Kidney (tissue), 22 donors: ENCODE measurements at places on chromosomes 13 and 19. TPM values are rescaled to one million over a fixed set of nuclear protein-coding genes. Genes with fewer than 3 reads are reported as not detected.

DNA sequence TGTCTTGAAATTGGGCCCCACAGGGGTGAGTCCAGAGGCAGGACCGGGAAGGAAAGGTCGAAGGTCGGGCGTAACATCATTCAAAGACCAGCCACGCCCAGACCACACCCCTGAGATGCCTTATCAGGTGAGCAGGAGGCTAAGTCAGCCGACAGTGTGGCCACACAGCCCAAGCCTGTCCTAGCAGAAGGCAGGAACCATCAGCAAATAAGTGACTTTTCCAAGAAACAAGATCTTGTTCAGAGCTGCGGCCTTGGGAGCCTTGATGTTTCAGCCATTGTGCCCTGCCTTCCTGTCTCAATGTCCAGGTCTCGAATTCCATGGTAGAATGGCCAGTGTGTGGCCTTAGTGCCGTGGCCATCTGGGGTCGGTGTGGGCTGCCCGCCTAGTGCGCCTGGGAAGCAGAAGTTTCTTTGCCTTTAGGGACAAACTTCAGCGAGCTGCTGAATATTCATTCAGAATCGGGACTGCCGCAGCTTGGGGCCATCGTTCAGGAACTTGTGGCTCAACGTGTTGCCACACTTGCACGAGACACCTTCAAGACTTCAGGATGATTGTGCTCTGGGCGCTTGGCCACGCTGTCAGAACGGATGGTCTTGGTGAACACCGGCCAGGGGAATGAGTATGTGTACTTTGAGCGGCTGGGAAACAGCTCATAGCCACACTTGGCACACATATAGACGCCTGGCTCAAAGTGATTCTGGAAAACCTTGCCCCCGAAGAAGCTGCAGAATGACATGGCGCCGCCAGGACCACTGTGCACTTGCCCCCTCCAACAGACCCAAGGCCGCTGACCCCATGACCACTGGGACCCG, 6.1 kb upstream of the IFNL4 start:
- H3K4me3 ChIP-seq = no peak overlapping the region
- H3K27me3 ChIP-seq = no peaks in the 10 kb centered on the region
- no peaks in the 10 kb centered on the region for H3K36me3 ChIP-seq
- H3K27ac ChIP-seq = no peak overlapping the region
- H3K4me1 ChIP-seq = no peaks in the 10 kb centered on the region

- no peak overlapping the region for H3K4me3 ChIP-seq
- no peaks in the 10 kb centered on the region for H3K4me1 ChIP-seq
- no peaks in the 10 kb centered on the region for H3K27me3 ChIP-seq
- no peak for DNase-seq
- H3K36me3 ChIP-seq = peaks cover 11% of the 10 kb centered on the region
- no peak overlapping the region for H3K27ac ChIP-seq
Measured at GRCh38 chr19:40232949-40233810, 6.7 kb upstream of the CCNP start.

GRCh38 chr13:30697996-30698401, 37.3 kb upstream of the ALOX5AP start:
- DNase-seq = no peak
- H3K4me1 ChIP-seq = peaks cover 7% of the 10 kb centered on the region
- H3K27me3 ChIP-seq = no peaks in the 10 kb centered on the region
- H3K4me3 ChIP-seq = no peak overlapping the region

DNA sequence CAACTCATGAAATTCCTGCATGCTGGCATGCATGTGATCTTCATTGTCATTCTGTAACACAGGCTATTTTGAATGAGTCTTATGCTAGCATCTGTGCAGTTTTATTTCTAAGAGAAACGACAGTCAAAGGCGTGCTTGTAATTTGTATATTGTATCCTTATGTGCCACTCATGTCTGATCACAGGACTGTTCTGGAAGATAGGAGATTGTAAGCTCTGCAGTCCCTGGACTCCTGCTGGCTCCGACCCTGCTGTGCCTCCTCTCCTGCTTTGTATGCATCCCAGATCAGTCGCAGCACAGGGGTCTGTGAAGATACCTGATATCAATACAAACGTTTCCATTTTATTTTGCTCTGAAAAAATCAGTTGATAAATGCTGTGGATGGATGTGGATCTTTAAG, 653.1 kb downstream of the LIG4 start:
- no peaks in the 10 kb centered on the region for H3K36me3 ChIP-seq
- no peaks in the 10 kb centered on the region for H3K27me3 ChIP-seq
- H3K4me1 ChIP-seq = no peaks in the 10 kb centered on the region
- no peak overlapping the region for H3K27ac ChIP-seq

DNA sequence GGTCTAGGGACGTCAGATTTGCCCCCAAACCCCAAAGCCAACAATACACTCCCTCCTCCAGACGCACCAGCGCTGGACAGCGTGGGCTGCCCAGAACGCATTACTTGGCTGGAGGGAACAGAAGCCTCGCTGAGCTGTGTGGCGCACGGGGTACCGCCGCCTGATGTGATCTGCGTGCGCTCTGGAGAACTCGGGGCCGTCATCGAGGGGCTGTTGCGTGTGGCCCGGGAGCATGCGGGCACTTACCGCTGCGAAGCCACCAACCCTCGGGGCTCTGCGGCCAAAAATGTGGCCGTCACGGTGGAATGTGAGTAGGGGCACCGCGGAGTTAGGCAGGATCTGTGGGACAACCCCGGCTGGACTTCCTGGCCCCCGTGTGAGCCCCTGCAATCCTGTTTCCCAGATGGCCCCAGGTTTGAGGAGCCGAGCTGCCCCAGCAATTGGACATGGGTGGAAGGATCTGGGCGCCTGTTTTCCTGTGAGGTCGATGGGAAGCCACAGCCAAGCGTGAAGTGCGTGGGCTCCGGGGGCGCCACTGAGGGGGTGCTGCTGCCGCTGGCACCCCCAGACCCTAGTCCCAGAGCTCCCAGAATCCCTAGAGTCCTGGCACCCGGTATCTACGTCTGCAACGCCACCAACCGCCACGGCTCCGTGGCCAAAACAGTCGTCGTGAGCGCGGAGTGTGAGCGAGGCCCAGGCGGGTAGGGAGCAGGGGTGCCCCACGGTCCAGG, 4.0 kb downstream of the ICAM5 start:
- H3K36me3 ChIP-seq = no peaks in the 10 kb centered on the region
- no peak for DNase-seq
- peaks cover 3% of the 10 kb centered on the region for H3K4me1 ChIP-seq
- H3K27ac ChIP-seq = no peak overlapping the region
- H3K27me3 ChIP-seq = peaks cover 51% of the 10 kb centered on the region

- no peak overlapping the region for H3K27ac ChIP-seq
- DNase-seq = no peak
- H3K4me3 ChIP-seq = no peak overlapping the region
- H3K27me3 ChIP-seq = no peaks in the 10 kb centered on the region
- H3K36me3 ChIP-seq = no peaks in the 10 kb centered on the region
- no peaks in the 10 kb centered on the region for H3K4me1 ChIP-seq
Measured at GRCh38 chr13:52711286-52711685, 28.3 kb downstream of the CNMD start.

UPK1A gene
- polyA plus RNA-seq = 0.32 TPM

CYP2A7 gene
- not detected for polyA plus RNA-seq

ZNF560 gene
- polyA plus RNA-seq = not detected

SMARCA4 gene
- polyA plus RNA-seq = 59.8 TPM

CASP14 gene
- polyA plus RNA-seq = not detected

ACTMAP gene
- polyA plus RNA-seq = 8.9 TPM

CLPTM1 gene
- polyA plus RNA-seq = 142 TPM

NKPD1 gene
- not detected for polyA plus RNA-seq
